ENCODE measurements at places on chromosomes 2 and 18.

DNA sequence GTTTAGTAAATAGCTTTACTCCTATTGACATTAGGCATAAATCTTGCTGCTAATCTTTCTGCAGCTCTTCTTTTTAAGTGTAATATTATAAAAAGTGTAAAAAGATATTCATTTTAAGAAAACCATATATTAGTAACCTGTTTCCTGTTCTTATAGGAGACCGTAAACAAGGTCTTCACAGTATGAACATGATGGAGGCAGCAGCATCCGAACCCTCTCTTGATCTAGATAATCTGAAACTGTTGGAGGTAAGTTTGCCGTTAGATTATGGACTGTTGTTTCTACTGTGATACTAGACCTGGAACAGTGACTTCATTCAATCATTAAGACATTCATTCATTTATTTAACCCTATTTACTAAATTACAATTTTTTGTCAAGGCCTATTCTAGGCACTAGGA is 120.0 kb upstream of the FAM117B start:
- DNase-seq: no peak

GRCh38 chr2:26792720-26793119 is 6.9 kb downstream of the CENPA start:
- no peak for DNase-seq

GRCh38 chr18:39799006-39799405 is 2156.0 kb upstream of the PIK3C3 start:
- no peak for DNase-seq

DNA sequence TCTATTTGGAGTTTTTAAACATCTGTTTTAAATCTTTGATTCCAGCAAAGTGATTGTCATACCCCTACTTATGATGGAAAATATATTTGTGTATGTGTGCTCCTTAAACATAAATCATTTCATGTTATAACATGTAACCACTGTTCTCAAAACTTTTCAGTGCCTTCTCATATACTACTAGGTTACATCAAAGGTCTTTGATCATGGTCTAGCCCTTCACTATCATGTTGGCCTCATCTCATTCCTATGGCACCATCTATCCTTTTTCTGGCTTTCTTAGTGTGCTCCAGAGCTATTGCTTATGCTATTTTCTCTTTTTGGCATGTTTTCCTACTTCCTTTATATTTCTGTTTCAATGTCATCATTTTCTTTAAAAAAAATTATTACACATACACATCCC is 367.9 kb upstream of the SLC39A10 start:
- DNase-seq: no peak

- DNase-seq: no peak
Observed at GRCh38 chr18:22176420-22177326, 7.3 kb downstream of the GATA6 start.

DNA sequence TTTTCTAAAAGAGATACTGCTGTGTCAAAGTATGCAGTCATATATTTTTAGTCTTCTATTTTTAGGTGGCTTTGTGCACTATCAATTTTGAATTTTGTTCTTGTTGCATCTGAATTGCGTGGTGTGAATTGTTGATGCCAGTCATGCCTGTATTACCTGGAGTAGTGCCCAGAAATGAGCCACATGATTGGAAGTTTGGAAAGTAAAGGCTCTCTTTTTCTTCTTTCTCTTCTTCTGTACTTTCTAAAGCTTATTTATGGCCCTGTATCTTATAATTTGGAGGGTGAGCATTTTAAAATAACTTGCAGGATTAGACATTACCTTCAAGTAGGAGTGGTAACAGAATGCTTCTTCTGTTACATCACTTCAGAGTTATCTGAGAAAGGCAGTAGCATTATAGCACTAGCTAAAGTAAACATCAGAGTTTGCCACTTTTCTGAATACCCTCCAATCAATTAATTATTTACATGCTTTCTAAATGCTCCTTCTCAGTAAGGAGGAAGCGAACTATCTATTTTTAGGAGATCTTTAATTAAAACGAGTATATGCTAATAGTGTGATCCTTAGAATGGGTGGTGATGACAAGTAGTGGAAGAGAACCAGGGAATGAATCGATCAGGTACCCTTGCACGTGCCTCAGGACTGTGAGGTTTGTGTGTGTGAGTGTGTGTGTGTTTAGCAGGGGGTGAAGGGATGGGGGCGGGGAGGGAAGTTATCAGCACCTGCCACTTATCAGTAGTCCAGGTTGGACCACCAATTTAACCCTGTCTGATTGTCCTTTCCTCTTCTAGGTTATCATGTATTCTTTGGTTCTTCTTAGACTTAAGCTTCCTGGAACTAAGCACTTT is 112.5 kb downstream of the MAP3K20 start:
- DNase-seq: no peak

DNA sequence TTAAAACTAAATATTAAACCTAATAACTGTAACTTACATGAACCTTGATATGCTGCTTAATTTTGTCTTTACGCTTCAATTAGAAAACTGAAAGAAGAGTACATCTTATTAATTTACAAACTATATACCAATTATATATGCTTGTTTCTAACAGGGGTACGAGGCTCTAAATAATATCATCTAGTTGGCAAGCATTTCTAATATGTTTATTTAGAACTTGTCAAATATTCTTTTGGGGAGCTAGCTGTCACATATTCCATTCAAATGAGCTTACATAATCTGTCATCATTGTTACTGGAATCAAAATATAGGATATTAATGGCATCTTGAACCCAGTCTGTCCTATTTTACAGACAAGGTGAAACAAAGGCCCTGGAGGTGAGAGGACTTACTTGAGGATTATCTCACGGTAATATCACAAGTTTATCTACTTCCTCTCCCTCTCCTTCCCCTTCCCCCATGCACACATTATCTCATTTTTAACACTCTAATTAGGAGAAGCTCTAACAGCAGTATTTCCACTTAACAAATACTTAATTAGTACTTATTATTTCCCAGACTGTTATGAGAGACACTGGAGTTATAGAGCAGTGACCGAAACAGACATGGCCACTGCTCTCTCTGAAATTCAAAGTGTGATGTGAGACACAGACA is 3.5 kb downstream of the PRKD3 start:
- DNase-seq: no peak

DNA sequence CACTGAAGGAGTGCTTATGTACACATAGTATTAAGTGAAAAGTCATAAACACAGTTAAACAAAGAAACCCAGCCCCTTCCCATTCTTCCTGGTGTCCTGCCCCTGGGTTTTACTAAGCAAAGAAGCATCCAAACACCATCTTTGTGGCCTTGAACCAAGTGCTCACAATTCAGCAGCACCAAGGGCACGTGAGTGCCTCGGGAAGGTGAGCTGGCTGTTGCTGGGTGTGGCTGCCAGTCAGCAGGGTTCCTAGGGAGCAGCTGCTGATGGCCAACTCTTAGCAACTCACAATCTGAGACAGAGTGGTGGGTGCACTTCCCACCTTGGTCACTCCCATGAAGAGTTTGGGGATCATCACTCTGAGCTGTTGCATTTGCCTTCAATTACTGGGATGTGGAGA is 97.7 kb upstream of the PGAP1 start:
- DNase-seq: no peak

DNA sequence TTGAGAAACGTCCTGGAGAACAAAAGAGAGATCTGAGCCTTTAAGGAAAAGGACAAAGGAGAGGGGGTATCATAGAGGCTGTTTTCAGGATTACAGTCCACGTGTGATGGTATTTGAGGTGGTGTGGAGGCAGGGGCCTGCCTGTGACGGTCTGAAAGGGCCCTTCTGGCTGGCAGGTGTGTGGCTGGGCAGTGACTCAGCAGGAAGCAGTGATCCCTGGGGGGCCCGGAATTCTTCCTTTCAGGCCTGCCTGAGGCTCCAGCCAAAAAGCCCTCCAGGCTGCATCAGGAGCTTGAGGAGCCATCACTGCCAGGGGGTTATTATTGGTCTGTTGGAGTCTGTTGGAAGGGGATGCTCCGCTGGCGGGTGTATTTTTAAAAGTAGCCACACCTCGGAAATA is 97.2 kb upstream of the TMEM18 start:
- no peak for DNase-seq

- no peak for DNase-seq
Observed at GRCh38 chr2:134193006-134193405, 60.9 kb upstream of the MGAT5 start.

DNA sequence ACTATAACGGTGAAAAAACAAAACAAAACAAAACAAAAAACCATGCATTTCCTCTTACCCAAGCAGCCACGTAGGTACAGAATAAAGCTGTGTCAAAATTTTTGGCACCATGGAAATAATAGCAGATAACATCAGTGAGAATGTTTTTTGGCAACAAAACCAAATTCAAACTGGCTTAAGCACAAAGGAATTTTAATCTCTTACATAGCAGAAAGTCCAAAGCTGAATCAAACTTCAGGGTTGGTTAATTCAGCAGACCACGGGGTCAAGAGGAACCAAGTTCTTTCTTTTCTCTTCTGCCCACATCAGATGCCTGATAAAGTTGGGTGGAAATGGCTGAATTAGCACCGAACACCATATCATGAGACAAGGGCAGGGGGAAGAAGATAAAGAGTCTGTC is 129.5 kb downstream of the PAX3 start:
- DNase-seq: no peak

GRCh38 chr2:219893541-219893940 is 266.1 kb downstream of the SLC4A3 start:
- no peak for DNase-seq

GRCh38 chr2:148209603-148210002 is 188.7 kb downstream of the MBD5 start:
- no peak for DNase-seq

GRCh38 chr2:133063775-133064174 is 393.8 kb upstream of the LYPD1 start:
- no peak for DNase-seq

GRCh38 chr2:121088251-121089165 is 196.5 kb downstream of the TFCP2L1 start:
- DNase-seq: no peak

- no peak for DNase-seq
Observed at GRCh38 chr2:178271629-178272333, 77.5 kb downstream of the OSBPL6 start.

GRCh38 chr2:4139731-4140130 is 436.4 kb downstream of the DCDC2C start:
- DNase-seq: no peak

DNA sequence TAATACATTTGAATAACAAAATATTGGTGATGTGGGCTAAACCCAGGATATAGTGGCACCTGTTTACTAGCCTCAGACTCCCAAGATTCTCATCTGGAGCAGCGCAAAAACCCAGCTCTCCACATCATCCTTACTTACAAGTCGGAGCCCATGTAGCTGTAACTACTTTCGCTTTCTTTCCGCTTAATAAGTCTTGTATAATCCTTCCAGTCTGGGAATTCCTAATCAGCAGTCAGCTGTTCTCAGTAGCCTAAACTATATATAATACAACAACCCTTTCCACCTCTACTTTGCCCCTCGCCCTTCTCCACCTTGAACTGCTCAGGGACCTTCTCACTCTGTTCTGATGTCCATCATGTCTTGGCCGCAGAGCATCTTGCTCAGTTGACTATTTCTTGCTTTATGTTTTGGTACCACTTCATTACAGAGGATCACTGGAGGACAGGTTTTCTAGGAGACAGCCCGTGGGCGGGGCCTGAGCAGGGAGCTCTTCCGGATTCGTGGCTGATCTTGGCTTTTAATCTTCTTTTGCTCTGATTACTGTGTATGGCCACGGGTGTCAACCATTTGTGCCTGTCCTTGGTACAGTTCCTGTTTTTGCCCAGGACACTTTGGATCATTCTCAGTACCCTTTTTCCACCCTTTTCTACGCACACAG is 119.9 kb upstream of the SERTAD2 start:
- no peak for DNase-seq

DNA sequence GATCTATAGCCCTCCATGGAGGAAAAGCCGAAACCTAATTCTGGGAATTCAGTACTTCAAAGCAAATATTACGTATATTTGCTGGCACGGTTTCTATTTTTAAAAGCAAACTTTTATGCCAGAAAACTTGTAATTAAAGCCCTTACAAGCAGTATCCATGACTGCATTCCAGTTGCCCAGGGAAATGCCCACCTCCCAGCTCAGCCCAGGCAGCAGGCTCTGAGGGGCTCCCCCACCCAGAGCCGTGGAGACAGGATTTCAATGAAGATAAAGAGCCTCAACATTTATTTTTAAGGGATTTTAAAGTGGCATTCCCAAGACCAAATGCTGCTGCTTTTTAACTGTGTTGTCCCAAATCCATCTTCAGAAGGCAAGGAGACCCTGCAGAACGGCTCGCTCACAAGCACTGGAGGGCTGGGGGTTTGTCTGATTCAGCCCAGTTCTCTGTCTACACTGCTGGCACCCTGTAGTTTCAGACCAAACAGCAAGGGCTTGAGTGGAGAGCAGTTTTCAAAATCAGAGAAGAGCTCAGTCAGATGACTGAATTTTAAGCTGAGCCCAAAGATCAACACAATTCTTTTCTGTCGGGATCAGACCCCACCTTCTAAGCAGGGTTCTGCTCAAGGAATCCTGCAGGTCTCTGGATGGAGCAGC is 105.1 kb downstream of the KCNF1 start:
- DNase-seq: no peak

GRCh38 chr18:11518788-11519685 is 90.4 kb upstream of the SLC35G4 start:
- no peak for DNase-seq

DNA sequence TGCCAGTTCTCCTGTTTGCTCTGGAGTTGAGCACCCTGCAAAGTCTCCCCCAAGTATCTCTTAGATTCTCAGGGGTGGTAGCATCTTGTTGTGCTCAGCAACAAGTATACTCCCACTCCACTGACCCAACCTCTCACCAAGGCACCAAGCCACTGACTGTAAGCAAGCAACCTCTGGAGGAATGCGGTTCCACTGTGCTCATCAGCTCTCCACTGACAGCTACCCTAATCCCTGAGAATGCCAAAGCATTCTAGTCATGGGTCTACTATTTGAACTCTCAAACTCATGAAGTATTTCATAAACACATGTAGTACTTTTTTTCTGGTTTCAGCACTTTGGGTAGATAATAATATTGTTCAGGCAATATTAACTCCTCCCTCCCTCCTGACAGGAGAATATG is 170.0 kb downstream of the EPHA4 start:
- DNase-seq: no peak

GRCh38 chr18:26422472-26423162 is 125.7 kb downstream of the KCTD1 start:
- DNase-seq: no peak

All from effector memory CD4-positive, alpha-beta T cell (primary cell).